HFFc6 (cell line): ENCODE measurements at places on chromosomes 6 and 20. TPM values are rescaled to one million over a fixed set of nuclear protein-coding genes. Genes with fewer than 3 reads are reported as not detected.

SGK1 gene
- total RNA-seq: 84.2 to 117 TPM (median 102 TPM) in 3 replicates

DNA sequence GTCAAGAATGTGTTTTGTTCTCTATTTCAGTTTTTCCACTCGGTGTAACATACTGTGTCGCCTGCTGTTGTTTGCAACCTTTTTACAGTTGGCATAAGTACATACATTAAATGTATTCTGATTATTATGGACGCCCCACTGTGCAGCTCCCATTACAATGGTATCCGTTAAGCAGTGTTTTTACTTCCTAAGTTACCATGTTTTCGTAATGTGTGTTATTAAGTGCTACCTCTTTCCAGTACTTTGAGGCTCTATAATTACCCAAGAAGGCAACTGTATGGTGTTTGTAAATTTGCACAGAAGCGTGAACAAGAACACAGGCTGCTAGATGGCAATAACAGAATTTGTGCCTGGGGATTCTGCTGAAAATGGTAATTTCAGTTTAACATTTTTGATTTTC lies 568.0 kb upstream of the MARCKS start:
- no peak overlapping the region for H3K27ac ChIP-seq
- H3K4me3 ChIP-seq: no peak overlapping the region
- no peak for DNase-seq
- no peaks in the 10 kb centered on the region for H3K27me3 ChIP-seq
- peaks cover 24% of the 10 kb centered on the region for H3K4me1 ChIP-seq

DNA sequence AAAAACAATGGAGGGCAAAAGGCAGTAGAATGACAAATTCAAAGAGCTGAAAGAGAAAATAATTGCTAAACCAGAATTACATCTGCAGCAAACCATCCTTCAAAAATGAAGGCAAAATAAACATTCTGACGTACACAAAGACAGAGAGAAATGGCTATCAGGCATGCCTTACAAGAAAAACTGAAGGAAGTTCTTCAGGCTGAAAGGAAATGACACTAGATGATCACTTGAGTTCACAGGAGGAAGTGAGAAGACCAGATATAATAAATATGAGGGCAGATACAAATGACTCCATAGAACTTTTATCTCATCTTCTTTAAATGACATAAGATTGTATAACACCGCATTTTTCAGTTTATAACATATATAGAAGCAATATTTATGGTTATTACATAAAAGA lies 30.0 kb downstream of the DZANK1 start:
- no peak overlapping the region for H3K4me3 ChIP-seq
- no peaks in the 10 kb centered on the region for H3K27me3 ChIP-seq
- no peak overlapping the region for H3K27ac ChIP-seq
- H3K36me3 ChIP-seq: no peaks in the 10 kb centered on the region

VIP gene
- not detected in 3 replicates for total RNA-seq

- peaks cover 22% of the 10 kb centered on the region for H3K4me1 ChIP-seq
- no peak overlapping the region for H3K27ac ChIP-seq
- peaks cover 42% of the 10 kb centered on the region for H3K36me3 ChIP-seq
Measured at GRCh38 chr20:58986286-58986967, 5.4 kb downstream of the NELFCD start.

- peaks cover 11% of the 10 kb centered on the region; the same call in 1 of the 2 replicates for H3K4me1 ChIP-seq
- H3K27ac ChIP-seq: no peak overlapping the region
- DNase-seq: no peak
- no peak overlapping the region for H3K4me3 ChIP-seq
Measured at GRCh38 chr20:3223651-3223993, 14.3 kb downstream of the ITPA start.

BIRC7 gene
- not detected in 3 replicates for total RNA-seq

GRCh38 chr6:107196152-107196551 lies 80.8 kb upstream of the BEND3 start:
- no peaks in the 10 kb centered on the region for H3K4me1 ChIP-seq
- no peaks in the 10 kb centered on the region for H3K36me3 ChIP-seq
- no peak overlapping the region for H3K27ac ChIP-seq
- no peak overlapping the region for H3K4me3 ChIP-seq
- no peak for DNase-seq

DNA sequence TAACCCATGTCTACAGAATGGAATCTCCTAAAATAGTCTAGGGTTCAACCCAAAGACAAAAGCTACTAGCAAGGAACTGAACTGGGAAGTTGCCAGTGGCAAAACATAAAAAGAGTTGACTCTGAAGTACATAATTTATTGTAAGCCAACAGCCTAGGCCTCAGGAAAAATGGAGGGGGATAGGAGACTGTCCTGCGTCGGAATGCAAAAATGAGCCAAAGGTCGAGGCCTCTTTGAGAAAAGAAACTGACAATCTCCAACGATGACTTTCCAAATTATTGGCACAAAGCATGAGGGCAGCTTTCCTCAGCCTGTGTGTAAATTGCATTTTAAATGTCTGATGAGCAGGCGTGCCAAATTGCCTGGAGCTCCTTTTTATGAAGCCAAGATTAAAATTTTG lies 2.1 kb downstream of the COL12A1 start:
- peak overlapping the region; percentile 98 for H3K27ac ChIP-seq
- peak overlapping the region; percentile 100 for H3K4me3 ChIP-seq
- DNase-seq: peak; percentile 41
- peaks cover 70% of the 10 kb centered on the region for H3K4me1 ChIP-seq
- H3K36me3 ChIP-seq: peaks cover 40% of the 10 kb centered on the region

RAET1G gene
- total RNA-seq: 0.87 to 1.1 TPM (median 0.94 TPM) in 3 replicates

OPRM1 gene
- total RNA-seq: not detected in 3 replicates

DSP gene
- total RNA-seq: 35.6 to 65.4 TPM (median 65.1 TPM) in 3 replicates

DNA sequence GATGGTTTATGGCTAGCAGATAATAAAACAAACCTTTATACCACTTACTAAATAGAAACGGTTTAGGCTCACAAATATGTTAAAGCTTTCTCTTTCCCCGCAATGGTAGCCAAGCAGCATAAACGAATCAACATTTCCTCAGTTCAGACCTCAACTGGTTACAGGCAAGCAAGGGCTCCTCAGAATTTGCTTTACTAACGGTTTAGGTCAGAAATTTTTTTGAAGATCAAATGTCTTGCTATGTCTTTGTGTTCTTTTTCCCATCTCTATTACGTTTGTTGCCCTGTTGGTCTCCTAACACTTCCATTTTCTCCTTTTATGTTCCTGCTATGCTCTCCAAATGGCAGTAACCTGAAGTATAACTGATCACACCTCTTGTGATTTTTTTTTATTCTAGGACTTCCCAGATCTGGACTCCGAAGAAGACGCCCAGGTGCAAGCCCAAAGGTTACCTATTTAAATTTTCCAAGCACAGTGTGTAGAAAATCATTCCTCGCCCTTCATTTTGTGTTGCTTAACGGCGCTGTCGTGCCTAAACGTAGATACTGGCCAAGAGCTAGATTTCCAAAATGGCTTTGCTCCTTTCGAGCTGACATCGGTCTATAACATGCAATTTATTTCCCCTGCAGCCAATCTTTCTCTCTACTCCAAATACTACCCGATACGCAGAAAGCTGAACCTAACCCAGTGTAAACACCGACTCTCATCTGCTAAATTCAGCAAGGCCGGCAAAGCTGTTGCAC lies 717 bp upstream of the ASF1A start:
- peaks cover 7% of the 10 kb centered on the region for H3K36me3 ChIP-seq
- peaks cover 34% of the 10 kb centered on the region for H3K4me1 ChIP-seq
- 0 out of 2 replicates have a peak, but pooled peaks cover 3% of the 10 kb centered on the region for H3K27me3 ChIP-seq
- peak overlapping the region; percentile 93 for H3K4me3 ChIP-seq
- peak; percentile 62 for DNase-seq

DNA sequence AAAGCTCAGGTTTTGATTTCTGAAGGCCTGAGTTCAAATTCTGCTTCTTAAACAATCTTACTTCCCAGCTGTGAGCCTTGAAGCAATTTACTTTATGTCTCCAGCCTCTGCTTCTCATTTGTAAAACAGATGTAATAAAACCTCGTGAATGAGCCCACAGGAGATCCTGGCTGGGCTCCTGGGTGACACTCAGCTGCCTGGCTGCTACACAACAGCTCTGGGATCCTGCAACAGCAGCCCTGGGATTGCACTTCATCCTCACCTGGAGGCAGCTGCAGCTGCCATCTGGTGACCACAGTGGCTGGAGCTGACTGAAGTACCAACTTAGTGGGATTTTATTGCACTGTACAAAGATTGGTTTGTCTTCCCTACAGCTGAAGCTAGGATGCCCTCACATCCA lies 98.6 kb downstream of the NDUFAF5 start:
- H3K27ac ChIP-seq: no peak overlapping the region
- H3K27me3 ChIP-seq: no peaks in the 10 kb centered on the region
- H3K4me1 ChIP-seq: no peaks in the 10 kb centered on the region
- no peak overlapping the region for H3K4me3 ChIP-seq

GRCh38 chr20:4811661-4812181 lies 90.0 kb downstream of the PRND start:
- H3K4me1 ChIP-seq: peaks cover 9% of the 10 kb centered on the region
- DNase-seq: no peak
- H3K4me3 ChIP-seq: no peak overlapping the region
- no peaks in the 10 kb centered on the region for H3K36me3 ChIP-seq
- H3K27ac ChIP-seq: no peak overlapping the region
- H3K27me3 ChIP-seq: peaks cover 41% of the 10 kb centered on the region

DNA sequence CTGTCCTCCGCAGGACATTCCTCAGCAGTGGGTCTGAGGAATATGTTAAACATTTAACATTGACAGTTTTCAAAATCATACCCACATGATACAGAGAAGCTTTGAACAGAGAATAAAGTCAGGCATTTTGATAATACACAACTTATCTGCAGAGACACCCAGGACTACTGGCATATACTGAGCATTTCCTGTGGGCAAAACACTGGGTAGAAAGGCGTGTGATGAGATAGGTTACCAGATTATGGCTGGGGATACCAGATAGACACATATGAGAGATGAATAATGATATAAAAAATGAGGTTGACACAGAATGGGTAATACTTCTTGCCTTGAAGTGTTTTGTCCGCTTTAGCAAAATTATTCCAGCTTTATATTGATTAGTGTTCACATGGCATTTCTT lies 31.4 kb upstream of the TRIM26 start:
- H3K27me3 ChIP-seq: peaks cover 18% of the 10 kb centered on the region
- no peak overlapping the region for H3K27ac ChIP-seq
- H3K4me1 ChIP-seq: no peaks in the 10 kb centered on the region
- no peaks in the 10 kb centered on the region for H3K36me3 ChIP-seq

C6orf141 gene
- not detected in 3 replicates for total RNA-seq

DNA sequence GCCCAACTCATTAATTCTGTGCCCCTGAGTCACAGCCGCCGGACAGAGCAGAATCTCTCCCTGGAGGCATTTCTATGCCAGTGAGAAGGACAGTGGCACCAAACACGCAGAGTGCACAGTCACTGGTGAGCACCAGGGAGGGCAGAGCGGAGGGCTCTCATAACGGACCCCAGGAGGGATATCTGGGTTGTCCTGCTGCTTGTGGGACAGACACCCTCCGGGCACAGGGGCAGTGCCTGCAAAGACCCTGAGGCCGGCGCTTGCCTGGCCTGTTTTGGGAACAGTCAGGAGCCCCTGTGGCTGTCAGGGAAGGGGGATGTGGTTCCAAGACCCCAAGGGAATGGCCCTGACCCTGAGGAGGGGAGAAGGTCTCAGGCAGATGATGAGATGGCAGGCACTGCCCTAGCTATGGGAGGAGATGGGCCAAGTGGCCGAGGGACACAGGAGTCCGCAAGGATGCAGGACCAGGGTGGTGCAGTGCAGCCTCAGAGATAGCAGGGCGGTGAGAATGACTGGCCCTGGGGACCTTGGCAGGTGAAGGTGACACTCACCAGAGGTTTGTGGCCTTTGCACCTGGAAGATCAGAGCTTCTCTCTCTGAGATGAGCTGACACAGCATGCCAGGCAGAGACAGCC lies 270.8 kb downstream of the SMOC2 start:
- H3K36me3 ChIP-seq: no peaks in the 10 kb centered on the region; the same call in 1 of the 2 replicates
- no peaks in the 10 kb centered on the region for H3K27me3 ChIP-seq
- H3K27ac ChIP-seq: no peak overlapping the region
- H3K4me1 ChIP-seq: no peaks in the 10 kb centered on the region
- H3K4me3 ChIP-seq: no peak overlapping the region

GRCh38 chr20:845941-846893 lies 12.7 kb downstream of the FAM110A start:
- H3K4me3 ChIP-seq: no peak overlapping the region
- no peak overlapping the region for H3K27ac ChIP-seq
- no peaks in the 10 kb centered on the region for H3K4me1 ChIP-seq
- H3K36me3 ChIP-seq: no peaks in the 10 kb centered on the region
- DNase-seq: no peak

DNA sequence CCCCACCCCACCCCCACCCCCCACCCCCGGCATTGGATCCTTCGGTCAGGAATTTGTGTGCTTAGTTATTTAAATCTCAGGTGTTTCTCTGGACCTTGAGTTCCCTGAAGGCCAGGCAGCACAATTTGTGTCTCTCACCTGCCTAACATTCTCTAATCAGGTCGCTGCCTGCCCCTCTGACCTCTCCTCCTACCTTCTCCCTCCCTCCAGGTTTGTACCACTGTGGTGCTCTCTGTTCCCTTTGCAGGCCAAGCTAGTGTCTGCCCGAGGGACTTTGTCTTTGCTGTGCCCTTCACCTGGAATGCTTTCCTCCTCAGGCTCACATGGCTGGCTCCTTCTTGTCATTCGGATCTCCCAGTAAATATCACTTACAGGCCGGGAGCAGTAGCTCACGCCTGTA lies 131.4 kb upstream of the SLC2A12 start:
- peaks cover 3% of the 10 kb centered on the region for H3K27me3 ChIP-seq
- no peaks in the 10 kb centered on the region for H3K36me3 ChIP-seq
- H3K4me3 ChIP-seq: no peak overlapping the region
- H3K4me1 ChIP-seq: peaks cover 9% of the 10 kb centered on the region; the same call in 1 of the 2 replicates
